ENCODE measurements at places on chromosomes 5 and 9. TPM values are rescaled to one million over a fixed set of nuclear protein-coding genes. Genes with fewer than 3 reads are reported as not detected.

Gene TMEM215
- under 0.01 TPM for total RNA-seq

Gene FABP6
- total RNA-seq: not detected

Gene PCDHGA11
- 11.4 TPM for total RNA-seq

Gene C9
- not detected for total RNA-seq

Gene PNPLA7
- 1.1 TPM for total RNA-seq

Gene LAMC3
- under 0.01 TPM for total RNA-seq

Gene TMC1
- total RNA-seq: 0.33 TPM

Gene CTSV
- 0.67 TPM for total RNA-seq

Gene ASPN
- not detected for total RNA-seq

Gene GRXCR2
- not detected for total RNA-seq

Gene DCAF12
- 28.4 TPM for total RNA-seq

Gene HABP4
- 6.9 TPM for total RNA-seq

Gene ZNF367
- 6.8 TPM for total RNA-seq

Gene NPDC1
- 64.7 TPM for total RNA-seq

Gene EDIL3
- total RNA-seq: 3.5 TPM

Gene PCDHB9
- total RNA-seq: 0.65 TPM

Gene FCN1
- not detected for total RNA-seq

Gene ATOX1
- 88.5 TPM for total RNA-seq

Gene SHROOM1
- total RNA-seq: 8.2 TPM

Gene GPX3
- 2.3 TPM for total RNA-seq

Gene TEX48
- not detected for total RNA-seq

Gene ADGRD2
- total RNA-seq: not detected

Gene NKD2
- 0.29 TPM for total RNA-seq

Gene TAL2
- not detected for total RNA-seq

Gene MED7
- total RNA-seq: 10.3 TPM

Gene STOML2
- total RNA-seq: 170 TPM

Gene FAT2
- under 0.01 TPM for total RNA-seq

Gene ADAMTSL1
- 63.9 TPM for total RNA-seq

Gene IL13
- not detected for total RNA-seq

Gene PTGES
- 0.33 TPM for total RNA-seq

Gene PCDHB3
- 0.57 TPM for total RNA-seq

Gene APBA1
- total RNA-seq: 22.5 TPM

Gene PCDHGC3
- 20.5 TPM for total RNA-seq

Gene CMBL
- 6.2 TPM for total RNA-seq

Gene OR1J1
- not detected for total RNA-seq

Gene F2RL2
- 0.76 TPM for total RNA-seq

Gene KCTD16
- total RNA-seq: 0.19 TPM

Gene ARHGEF37
- 16.7 TPM for total RNA-seq

Gene SPINK4
- total RNA-seq: not detected

Gene PCDHB15
- total RNA-seq: 0.98 TPM

Gene EIF4EBP3
- total RNA-seq: 0.38 TPM

Gene FYB1
- not detected for total RNA-seq

Gene TMED7
- 129 TPM for total RNA-seq

Gene TMEM174
- not detected for total RNA-seq

Gene NNT
- total RNA-seq: 67.9 TPM

Gene SLC46A2
- total RNA-seq: not detected

Gene CTNNAL1
- 92.6 TPM for total RNA-seq

Gene SV2C
- total RNA-seq: not detected

Gene OLFML2A
- 1.1 TPM for total RNA-seq

Gene MCC
- total RNA-seq: 21.3 TPM

Gene PDE6A
- total RNA-seq: under 0.01 TPM

Gene BARHL1
- not detected for total RNA-seq

Gene AP3B1
- 59.8 TPM for total RNA-seq

Gene CSF2
- total RNA-seq: not detected

Gene MTRR
- 48.1 TPM for total RNA-seq

Gene AHRR
- 6.2 TPM for total RNA-seq

Data from vein endothelial cell (primary cell).